ENCODE measurements at places on chromosomes 16 and 17.
A peak's percentile ranks its signal among the peaks of the same experiment; 100 is the strongest.

DNA sequence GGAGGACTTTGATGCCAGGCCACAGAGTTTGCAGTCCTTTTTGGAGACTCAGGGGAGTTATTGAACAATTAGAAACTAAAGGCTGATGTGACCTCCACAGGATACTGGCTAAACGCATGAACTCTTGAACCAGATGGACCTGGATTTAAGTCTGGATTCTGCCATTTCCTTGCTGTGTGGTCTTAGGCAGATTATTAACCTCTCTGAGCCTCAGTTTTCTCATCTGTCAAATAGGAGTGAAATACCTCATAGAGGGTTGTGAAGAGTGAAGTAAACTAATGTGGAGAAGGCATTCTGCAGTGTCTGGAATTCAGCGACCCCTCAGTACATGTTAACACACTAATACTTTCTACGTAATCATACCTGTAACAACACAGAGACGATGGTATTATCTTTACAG lies 93.5 kb downstream of the PRKCB start:
- no peak for DNase-seq

GRCh38 chr16:8660841-8661301 lies 13.5 kb upstream of the ABAT start:
- DNase-seq: peak; percentile 56

- no peak for DNase-seq
Measured at GRCh38 chr17:6098823-6099180, 28.6 kb downstream of the WSCD1 start.

DNA sequence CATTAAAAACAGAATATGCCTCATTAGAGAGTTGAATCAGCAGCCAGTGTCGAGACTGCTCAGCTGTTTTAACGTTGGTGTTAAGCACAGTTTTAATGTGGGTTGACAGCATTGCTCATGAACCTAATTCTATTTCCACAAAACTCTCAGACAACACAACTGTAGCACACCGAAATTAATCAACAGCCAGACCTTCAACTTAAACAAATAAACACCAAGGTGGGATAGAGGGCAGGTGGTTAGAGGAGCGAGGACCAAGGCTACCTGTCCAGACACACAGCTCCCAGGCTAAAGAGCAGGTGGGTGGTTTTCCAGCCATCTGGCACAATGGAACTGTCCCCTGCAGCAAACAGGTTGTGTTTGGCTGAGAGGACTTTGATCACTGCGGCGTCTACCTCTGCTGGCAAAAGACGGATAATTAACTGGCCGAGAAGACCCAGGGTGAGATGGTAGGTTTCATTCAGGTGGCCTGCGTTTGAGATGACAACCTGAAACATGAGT lies 69.6 kb upstream of the ATP2A3 start:
- DNase-seq: no peak

GRCh38 chr16:58464047-58464915 lies 35.7 kb upstream of the NDRG4 start:
- DNase-seq: no peak

- no peak for DNase-seq
Measured at GRCh38 chr17:75270966-75271232, at the start of gene MIF4GD. TSS of gene MIF4GD (minus strand) at chr17:75271231. CDS start at chr17:75270195, 1,036 bp downstream.

- DNase-seq: no peak
Measured at GRCh38 chr17:76956846-76957540, 88.8 kb downstream of the MGAT5B start.

- DNase-seq: no peak
Measured at GRCh38 chr17:62067165-62068145, 2.4 kb upstream of the MED13 start.

DNA sequence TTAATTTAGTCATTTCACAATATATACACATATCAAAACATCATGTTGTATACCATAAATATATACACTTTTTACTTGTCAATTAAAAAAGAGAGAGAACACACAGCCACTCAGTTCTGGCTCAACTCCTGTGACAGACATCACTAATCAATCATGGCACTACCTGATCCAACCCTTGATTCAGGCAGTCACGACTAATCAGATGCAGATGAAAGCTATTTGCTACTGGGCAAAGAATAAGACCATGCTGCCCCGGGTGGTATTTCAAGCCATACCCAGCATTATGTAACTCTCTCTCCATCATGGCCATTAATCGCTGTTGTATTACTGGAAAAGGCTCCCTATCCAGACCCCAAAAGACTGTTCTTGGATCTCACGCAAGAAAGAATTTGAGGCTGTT lies 345.7 kb downstream of the HAPSTR1 start:
- DNase-seq: no peak

DNA sequence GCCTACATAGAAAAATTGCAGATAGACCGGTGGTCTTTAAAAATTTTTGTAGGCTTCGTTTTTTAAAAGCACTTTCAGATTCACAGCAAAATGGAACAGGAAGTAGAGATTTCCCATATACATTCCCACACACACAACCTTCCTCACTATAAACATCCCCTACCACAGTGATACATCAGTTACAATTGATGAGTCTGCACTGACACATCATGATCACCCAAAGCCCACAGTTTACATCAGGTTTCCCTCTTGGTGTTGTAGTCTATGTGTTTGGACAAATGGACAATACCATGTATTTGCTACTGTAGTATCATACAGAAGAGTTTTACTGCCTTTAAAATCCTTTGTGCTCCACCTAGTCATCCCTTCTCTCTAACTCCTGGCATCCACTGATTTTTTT lies 113.9 kb upstream of the ADAMTS18 start:
- DNase-seq: peak; percentile 31

GRCh38 chr17:3020381-3020780 lies 43.0 kb downstream of the OR1D5 start:
- no peak for DNase-seq

GRCh38 chr16:55225972-55226542 lies 97.9 kb upstream of the IRX6 start:
- DNase-seq: no peak

DNA sequence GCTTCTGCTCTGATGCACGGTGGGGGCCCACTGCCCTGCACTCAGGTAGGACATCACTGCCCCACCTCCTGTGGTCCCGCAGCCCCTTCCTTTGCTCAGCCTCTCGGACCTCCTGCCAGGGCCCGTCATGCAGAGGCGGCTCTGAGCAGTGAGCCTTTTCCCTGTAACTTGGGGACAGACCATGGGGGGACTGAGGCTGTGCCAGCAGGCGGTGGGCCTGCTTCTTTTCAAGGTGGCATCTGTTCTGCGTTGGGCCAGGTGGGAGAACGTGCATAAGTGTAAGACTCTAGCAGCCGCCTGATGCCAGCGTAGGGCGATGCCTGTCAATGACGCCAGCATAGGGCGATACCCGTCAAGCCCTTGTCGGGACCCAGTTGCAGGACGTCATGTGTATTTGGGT lies 40.3 kb upstream of the ZNF469 start:
- no peak for DNase-seq

DNA sequence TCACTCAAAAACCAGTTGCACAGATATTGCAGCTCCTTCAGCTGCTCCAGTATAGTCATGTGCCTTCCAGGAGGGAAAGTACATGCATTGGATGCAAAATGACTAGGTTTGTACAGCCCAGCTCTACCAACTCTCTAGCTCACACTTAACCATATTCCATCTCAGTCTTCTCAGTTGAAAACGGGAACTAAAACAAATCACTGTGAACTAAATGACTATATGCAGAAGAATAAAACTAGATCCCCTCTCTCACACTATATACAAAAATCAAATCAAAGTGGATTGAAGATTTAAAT lies 24.9 kb downstream of the DCUN1D3 start:
- no peak for DNase-seq

GRCh38 chr16:78642621-78643285 lies 543.3 kb downstream of the WWOX start:
- DNase-seq: no peak

- DNase-seq: no peak
Measured at GRCh38 chr17:9763643-9764042, 27.7 kb downstream of the DHRS7C start.

- DNase-seq: no peak
Measured at GRCh38 chr16:977081-977701, 4.4 kb upstream of the SOX8 start.

- DNase-seq: peak; percentile 19
Measured at GRCh38 chr17:51860954-51861561, 297.5 kb downstream of the CA10 start.

- DNase-seq: no peak
Measured at GRCh38 chr17:47633996-47634395, 15.7 kb upstream of the KPNB1 start.

GRCh38 chr17:37744961-37745800 lies at the start of gene HNF1B:
TSS of gene HNF1B (minus strand) at chr17:37745059. CDS start at chr17:37744884, 175 bp downstream.
- DNase-seq: no peak

- DNase-seq: no peak
Measured at GRCh38 chr16:883340-883739, 82.8 kb upstream of the GNG13 start.

DNA sequence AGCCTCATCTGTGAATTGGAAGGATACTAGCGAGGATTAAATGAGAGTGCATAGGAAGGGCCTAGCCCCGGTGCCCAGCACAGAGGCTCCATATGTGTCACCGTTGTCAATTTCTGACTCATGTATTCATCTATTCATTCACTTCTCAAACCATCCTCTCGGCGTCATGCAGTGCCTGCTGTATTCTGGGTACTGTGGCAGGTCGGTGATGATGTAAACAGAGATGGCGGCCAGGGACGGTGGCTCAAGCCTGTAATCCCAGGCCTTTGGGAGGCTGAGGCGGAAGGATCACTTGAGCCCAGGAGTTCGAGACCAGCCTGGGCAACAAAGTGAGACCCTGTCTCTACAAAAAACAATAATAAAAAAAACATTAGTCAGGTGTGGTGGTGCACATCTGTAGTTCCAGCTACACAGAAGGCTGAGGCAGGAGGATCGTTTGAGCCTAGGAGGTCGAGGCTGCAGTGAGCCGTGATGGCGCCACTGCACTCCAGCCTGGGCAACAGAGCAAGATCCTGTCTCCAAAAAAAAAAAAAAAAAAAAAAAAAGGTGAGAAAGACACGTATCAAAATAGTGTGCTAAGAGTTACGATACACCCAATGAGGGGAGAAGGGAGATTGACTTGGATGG lies 4.3 kb upstream of the PPP1R1B start:
- no peak for DNase-seq

DNA sequence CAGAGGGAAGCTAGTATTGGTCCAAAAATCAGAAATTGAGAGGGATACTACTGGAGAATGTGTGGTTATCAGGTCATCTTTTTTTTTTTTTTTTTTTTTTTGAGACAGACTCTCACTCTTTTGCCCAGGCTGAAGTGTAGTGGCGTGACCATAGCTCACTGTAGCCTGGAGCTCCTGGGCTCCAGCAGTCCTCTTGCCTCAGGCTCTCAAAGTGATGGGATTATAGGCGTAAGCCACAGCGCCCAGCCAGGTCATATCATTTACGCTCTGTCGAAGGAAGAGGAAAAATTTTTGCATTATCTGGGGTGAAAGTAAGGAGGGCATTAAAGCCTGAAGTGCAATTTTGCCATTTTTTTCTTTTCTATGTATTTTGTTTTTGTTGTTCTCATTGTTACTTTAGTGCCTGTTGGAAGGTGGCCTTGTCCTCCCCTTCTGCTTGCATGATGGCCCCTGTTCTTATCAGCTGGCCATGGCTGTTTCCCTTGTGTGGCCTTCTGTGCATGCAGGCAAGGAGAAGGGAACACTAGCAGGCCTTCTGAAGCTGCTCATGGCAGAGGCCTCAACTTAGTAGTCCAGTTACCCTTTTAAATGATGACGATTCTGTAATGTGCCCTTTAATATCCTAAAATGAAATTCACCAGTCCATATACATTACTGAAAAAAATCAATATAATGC lies 118.3 kb downstream of the SPECC1 start:
- no peak for DNase-seq

GRCh38 chr16:19549673-19550072 lies 5.8 kb upstream of the VPS35L start:
- no peak for DNase-seq

DNA sequence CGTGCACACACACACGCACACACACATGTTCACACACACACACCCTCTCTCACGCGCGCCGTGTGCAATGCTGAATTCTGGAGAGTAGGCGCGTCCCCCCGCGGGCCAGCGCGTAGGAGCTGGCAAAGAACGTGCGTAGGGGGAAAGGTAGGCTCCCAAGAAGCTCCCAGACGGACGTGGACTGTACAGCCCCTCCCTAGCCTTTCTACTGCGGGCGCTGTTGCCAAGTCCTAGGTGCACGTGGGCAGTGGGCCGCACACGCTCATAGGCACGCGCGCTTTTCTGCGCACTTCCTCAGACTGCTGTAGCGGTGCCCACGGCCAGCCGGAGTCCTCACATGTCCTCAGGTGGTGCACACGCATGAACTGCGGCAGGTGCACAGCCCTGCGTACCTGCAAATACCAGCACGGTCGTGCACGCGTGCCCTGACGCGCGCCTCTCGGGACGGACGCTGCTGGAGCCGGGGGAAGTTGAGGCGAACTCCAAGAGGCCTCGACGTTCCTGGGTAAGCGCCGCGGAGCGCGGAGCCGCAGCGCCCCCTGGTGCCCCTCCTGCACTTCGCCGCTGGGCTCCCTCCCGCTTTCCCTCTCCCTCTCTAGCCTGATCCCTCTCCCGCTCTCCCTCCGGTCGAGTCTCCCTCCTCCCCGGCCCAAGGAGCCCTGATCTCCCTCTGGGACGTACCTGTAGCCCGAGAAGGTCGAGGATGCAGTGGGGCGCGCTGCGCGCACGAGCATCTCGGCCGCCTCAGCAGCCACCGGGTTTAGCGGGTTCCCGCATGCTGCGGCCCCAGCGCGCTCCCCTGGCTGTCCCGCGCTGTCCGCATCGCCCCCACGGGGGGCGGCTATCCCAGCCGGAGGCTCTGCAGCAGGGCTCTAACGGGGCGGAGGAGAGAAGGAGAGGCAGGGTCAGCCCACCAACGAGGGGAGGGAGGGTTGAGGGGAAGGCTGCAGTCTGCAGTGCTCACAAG lies 749 bp downstream of the GRIN2A start:
- DNase-seq: peak; percentile 54

GRCh38 chr17:48627623-48628521 lies 1.7 kb upstream of the HOXB9 start:
- DNase-seq: no peak

GRCh38 chr16:1181404-1182315 lies 28.8 kb downstream of the CACNA1H start:
- DNase-seq: no peak

- no peak for DNase-seq
Measured at GRCh38 chr17:31875081-31875480, 16.0 kb upstream of the COPRS start.

- peak; percentile 59 for DNase-seq
Measured at GRCh38 chr16:80994451-80994850, 12.2 kb downstream of the CMC2 start.

DNA sequence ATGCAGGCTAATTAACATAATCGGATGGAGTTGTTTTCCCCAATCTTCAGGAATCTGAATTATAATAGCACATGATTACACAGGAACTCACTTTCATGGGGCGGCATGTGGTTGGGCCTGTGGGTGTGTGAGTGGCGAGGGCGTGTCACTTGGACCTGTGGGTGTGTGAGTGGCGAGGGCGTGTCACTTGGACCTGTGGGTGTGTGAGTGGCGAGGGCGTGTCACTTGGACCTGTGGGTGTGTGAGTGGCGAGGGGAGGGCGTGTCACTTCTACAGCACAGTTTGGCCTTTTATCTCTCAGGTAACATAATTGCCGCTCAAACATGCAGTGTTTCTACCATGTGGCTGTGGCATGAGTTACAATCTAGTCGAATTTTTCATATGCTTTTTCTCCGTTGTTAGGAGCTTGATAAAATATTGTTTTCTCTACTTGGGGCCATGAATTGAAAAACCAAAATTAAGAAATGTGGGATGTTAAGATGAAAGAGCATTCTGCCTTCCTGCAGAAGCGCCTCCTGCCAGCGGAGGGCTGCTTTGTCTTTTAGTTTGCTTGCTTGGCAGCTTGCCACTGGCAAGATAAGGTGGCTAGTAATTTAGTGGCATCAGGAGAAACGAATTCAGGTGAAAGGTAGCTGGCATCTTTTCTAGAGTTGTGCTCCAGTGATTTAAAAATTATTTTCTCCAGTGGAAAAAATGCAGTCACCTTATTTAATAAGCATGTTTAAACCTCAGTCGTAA lies 36.2 kb downstream of the USP10 start:
- no peak for DNase-seq

Data from fibroblast of upper back skin (primary cell).